ENCODE measurements at places on chromosomes 12 and 14.

DNA sequence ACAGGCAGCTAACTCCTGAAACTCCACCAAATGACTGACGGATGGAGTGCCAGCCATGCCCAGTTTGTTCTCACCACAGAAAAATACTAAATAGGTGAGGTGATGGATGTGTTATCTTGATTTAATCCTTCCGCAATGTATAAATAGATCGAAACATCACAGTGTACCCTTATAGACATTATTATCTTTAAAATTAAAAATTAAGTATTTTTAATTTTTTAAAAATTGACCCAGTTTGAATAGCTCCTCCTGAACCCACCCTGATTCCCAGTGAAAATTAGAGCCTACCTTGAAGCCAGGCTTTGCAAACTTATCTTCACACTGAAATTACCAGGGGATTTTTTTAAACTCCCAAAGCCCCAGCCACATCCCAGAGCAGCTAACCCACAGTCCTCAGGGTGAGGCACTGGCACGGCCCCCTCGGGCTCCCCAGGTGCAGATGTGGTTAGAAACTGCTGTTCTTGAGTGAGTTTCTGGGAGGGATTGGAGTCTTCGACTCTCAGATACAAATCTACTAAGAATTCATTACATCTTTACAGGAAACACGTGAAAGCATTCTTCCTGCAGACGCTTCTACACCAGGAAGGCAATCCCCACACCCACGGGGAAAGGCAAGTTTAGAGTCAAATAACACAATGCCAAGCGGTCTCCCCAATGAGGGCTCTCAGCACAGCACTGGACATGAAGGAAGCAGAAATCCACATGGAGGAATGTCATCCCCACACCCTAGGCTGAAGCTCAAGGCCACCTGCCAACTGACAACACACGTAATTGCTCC is 126.4 kb downstream of the RIMBP2 start:
- no peak for DNase-seq

- DNase-seq = no peak
Measured at GRCh38 chr12:53950789-53951576, 3.7 kb upstream of the HOXC12 start.

GRCh38 chr14:63182968-63183367 is 21.3 kb upstream of the RHOJ start:
- no peak for DNase-seq

DNA sequence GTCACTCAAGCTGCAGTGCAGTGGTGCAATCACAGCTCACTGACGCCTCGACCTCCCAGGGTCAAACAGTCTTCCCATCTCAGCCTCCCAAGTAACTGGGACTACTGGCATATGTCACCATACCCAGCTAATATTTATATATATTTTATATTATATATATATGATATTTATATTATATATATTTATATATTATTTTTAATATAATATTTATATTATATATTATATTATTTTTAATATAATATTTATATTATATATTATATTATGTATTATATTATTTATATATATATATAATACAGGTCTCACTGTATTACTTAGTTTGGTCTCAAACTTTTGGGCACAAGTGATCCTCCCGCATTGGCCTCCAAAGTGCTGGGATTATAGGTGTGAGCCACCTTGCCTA is 9.4 kb downstream of the ZNF84 start:
- no peak for DNase-seq

DNA sequence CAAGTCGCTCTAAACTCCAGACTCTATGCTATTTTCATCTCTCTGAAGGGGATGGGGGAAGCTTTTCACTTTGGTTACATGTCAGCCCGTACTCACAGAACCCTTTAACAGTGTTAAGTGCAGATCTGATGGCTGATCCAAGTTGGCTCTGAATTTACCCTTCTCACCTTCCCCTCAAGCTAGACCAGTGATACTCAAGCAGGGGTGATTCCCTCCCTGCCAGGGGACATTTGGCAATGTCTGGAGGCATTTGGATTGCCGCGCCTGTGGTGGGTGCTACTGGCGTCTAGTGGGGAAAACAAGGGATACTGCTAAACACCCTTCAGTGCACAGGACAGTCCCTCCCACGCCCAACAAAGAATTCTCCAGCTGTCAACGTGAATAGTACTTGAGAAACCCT is 6.0 kb upstream of the TEX52 start:
- no peak for DNase-seq

DNA sequence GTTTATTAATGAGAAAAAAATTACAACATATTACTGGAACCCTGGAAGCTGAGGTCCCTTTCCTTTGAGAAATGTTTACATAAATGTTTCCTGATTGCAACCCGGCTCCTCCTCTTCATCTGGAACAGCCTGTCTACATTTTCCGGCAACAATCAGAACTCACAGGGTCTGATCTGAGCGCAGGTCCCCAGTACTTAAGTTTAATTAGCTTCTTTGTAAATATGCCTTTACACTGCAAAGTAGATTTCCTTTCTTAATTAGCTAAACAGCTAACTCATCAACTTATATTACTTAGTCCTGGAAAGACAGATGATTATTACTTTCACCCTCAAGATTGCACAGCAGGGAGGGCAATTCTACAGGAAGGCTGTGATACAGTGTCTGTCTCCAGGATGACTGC is 213.0 kb downstream of the MON2 start:
- DNase-seq = no peak

DNA sequence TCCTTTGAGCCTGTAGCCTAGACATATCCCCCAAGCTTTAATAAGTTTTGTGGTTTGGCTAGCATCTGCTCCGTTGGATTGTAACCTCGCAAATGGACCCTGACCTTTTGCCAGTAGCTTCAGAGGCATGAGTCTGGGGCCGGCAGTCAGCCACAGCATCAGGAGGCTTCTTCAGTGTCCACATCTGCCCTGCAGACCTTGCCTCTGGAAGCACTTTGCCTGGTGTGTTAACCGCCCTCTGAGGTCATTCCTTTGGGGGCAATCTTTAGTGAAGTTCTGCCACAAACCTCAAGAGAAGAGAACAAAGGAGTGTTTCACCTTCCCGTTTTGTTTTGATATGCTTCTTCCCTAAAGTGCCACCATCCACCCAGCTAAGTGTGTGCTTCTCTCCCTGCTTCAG is 71.4 kb downstream of the GNS start:
- DNase-seq = no peak

DNA sequence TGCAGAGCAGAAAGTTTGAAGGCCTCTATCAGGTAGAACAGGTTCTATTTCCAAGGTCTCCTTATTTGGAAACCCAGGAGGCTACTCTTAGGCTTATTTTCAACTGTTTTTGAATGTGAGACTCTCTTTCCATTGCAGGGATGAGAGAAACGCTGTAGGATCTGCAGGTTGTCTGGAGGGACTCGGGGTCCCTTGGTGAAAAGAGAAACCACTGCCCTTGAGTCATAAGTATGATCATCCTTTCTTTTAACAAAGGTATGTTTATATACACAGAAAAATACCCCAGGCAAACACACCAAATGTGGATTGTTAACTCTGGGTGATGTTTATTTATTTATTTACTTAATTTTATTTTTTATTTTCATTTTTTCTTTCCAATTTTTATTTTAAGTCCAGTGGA is 57.8 kb upstream of the MAX start:
- DNase-seq = no peak

GRCh38 chr12:117294189-117294603 is 67.2 kb downstream of the NOS1 start:
- DNase-seq = no peak

DNA sequence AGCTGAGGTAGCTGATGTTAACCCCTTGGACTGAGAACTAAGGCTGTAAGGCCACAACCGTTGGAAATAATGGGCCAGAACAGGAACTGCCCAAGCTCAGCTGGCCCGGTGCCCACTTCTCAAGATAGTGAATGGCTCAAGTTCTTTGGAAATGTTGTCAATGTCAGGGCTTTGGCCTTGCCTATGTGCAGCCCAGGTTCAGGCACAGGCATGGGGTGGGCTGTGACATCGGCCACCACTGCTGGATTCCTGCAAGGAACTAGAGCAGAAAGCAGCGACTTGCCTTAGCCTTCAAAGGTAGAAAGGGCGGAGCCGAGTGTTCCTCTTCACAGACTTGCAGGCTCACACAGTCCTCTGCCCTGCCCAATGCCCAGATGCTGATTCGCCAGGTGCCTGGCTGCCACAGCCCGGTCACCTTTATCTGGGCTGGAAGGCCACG is 291.2 kb downstream of the ZFP36L1 start:
- DNase-seq = peak; percentile 10

DNA sequence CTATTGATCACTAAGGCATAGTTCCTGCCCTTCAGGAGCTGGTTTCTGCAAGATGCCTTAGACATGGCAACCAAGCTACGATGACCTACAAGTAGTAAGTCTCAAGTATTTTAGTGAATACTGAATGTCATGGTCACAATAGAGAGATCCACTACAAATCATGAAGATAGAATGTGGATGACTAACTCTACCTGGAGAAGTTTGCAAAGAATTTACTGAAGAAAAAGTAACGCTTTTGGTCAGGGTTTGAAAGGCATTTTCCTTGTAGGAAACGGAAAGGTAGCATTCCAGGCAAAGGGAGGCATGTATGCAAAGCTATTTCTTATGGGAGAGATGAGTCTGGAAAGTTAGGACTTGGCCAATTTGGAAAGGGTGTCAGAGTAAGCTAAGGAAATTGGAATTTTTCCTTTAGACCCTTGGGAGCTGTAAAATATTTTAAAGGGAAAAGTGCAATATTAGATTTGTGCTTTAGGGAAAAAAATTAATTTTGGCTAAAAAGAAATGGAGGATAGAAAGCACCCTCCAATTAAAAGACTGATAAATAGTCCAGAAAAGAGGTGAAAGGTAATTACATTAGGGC is 377.5 kb downstream of the EGLN3 start:
- DNase-seq = no peak

DNA sequence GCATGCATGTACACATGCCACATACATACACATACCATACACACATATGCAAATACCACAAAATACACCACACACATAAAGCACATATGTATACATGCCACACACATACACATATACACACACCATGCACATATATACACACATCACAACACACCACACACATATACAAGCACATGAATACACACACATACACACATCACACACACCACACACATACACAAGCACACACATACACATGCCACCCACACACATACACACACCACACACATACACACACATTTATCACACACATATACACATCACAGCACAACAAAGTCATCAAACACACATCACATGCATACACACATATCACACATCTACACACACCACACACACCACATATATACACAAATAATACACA is 1108.5 kb downstream of the GALC start:
- DNase-seq = no peak

GRCh38 chr14:22547948-22548750 is 40.9 kb downstream of the DAD1 start:
- DNase-seq = no peak

DNA sequence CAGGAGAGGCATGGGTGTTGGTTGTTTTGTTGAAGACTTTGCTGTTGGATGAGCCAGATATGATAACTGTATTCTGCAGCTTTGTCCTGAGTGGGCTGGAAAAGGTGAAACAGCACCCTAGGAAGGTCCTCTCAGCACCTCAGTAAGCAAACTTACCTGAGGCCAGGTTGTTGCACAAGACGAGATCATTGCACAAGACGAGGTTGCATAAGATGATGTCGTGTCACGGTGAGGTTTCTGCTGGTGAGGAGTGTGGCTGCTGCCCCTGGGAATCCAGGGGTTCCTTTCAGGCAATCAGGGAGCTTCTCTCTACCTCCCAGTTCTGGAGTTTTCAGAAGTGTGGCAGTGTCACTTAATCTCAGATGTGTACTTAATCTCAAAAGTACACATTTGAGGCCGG is 85.6 kb downstream of the GLT1D1 start:
- no peak for DNase-seq

GRCh38 chr12:118866346-118866745 is 115.0 kb upstream of the SRRM4 start:
- DNase-seq = no peak

DNA sequence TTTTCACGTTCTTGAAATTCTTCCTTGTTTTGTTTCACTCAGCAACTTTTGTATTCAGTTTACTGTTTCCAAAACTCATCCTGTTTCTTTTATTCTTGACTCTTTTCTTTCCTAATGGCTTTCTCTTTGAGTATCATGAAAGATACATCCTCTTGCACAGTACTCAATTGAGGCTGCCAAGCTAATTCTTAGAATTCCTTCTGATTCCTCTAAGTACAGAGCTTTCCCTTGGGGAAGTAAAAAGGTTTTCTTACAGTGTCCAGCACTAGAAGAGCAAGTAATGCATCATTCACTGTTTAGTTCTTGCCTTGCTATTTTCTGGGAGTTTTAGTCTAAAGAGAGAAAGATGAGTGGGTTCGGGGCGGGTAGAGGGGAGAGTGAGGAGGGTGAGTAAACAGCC is 154.1 kb downstream of the NEDD1 start:
- DNase-seq = no peak

DNA sequence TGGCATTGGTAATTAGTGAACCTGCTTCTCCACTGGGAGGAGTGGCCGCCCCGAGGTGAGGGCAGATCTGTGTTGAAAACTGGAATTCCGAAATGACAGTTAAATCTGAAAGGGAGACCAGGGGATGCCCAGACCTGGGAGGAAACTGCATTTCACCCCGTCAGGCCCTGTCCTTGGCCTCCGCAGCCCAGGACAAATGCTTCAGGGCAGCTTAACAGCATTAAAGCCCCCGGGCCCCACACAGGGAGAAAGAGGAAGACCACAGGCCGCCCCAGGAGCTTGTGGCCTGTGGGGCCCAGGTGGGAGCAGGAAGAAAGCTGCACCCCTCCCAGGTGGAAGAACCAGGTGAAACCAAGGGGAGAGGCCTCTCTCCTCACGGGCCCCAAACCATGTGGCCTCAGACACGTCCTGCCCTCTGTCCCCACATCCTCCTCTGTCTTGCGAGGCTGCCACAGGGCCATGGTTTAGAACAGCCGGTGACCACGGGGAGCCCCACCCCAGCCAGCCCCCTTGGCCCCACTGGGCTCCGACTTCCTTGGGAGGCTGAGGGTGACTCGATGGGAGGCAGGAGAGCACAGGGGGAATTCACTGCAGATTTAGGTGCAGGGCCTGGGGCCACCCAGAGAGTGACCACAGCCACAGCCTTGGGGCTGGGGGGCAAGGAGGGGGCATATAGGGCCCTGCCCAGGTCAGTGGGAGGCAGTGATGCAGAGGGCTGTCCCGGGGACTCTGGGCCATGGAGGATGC is 265.4 kb downstream of the ADGRD1 start:
- no peak for DNase-seq

GRCh38 chr14:35215110-35215813 is 76.9 kb upstream of the PSMA6 start:
- no peak for DNase-seq

GRCh38 chr12:26941215-26941594 is 2.9 kb downstream of the FGFR1OP2 start:
- DNase-seq = no peak

GRCh38 chr12:113339540-113339939 is 4.6 kb upstream of the SLC8B1 start:
- no peak for DNase-seq

GRCh38 chr12:71642264-71642663 is 21.4 kb downstream of the ZFC3H1 start:
- no peak for DNase-seq

DNA sequence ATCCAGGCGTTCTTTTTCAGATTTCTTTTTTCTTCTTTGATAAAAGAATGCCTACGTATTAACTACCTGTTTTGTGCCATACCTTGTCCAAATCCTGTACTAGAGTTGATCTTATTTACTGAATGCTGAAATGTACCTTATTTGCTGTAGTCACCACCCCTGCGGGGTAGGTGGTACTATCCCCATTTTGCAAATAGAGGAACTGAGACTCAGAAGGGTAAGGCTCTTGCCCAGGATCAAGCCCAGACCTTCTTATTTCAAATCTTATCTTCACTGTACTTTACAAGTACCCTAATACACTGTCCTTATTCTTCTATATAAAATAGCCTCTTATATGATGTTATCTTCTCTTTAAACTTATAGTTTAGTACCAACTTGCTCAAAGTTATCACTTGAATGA is 206.5 kb downstream of the SLC41A2 start:
- DNase-seq = peak; percentile 49
